Activated CD8-positive, alpha-beta memory T cell treated with anti-CD3 and anti-CD28 coated beads for 1 hour (primary cell): ENCODE measurements at places on chromosomes 6 and 20.

GRCh38 chr6:159973951-159974350 is 5.1 kb downstream of the IGF2R start:
- no peak for DNase-seq

GRCh38 chr6:139914910-139915309 is 540.5 kb upstream of the CITED2 start:
- DNase-seq, result no peak

- no peak for DNase-seq
Observed at GRCh38 chr20:31704225-31705119, 18.2 kb downstream of the BCL2L1 start.

- no peak for DNase-seq
Observed at GRCh38 chr6:24205020-24205492, 79.0 kb downstream of the NRSN1 start.

DNA sequence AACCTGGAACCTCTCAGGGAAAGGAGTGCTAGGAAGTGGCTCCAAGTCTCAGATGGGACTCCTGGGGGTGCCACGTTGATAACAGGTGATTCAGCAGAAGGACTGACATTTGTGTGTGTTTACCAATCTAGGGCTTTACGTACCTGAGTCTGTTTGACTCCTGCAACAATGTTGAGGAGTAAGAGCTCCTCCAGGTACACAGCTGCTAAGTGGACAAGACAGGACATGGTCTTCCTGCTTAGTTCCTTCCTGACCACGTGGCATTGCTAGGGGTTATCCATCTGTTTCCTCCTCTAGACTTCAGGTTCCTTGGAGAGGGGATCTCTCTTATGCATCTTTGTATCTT is 164.5 kb upstream of the SLC24A3 start:
- DNase-seq, result no peak

DNA sequence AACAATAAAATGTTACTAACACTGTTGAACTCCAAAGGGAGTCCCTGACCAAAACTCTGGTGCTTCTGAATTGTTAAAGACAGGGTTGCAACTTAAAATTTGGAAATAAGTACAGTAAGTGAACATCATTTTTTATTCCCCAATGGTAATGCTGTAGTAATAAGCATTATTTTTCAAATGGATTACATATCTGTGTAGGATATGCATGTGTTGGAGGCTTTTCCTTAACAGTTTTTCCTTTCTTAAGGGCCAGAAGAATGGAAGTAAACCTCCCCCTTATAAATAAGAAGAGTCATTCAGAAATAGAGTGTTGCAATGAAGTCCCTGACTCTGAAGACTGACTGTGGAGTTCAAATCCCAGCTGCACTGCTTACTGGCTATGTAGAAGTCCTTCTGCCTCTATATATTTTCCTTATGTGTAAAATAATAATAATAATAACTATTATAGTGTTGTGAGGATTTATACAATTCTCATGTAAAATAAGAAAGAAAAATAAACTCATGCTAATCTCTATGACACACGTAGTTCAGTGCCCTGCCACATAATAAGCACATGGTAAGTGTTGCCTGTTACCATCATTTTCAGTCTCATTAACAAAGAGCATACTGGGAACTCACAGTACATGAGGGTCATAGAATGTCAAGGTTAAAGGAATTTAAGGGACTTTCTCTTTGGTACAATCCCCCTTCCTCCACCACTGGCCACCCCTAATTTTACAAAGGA is 129.8 kb upstream of the SMLR1 start:
- no peak for DNase-seq
